Panc1 (cell line): ENCODE measurements at places on chromosomes 3 and 15. TPM values are rescaled to one million over a fixed set of nuclear protein-coding genes. Genes with fewer than 3 reads are reported as not detected.

DNA sequence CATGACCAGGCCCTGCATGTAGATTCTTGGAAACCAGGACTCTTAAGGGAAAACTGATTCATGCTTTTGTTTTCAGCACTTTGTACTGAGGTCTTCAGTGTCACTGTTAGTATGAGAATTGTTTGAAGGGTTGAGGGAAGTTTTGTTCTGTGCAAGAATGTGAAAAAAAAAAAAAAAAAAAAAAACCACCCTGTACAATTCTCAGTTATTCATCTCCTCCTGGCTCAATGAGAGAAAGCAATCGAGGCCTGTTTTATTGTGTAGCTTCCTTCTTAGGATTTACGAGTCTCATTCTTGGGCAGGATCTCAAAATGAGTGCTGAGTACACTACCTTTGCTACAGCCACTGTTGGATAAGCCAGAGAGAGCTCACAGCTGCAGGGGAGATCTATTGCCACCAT lies 469.5 kb downstream of the CNTN4 start:
- DNase-seq, result no peak

- no peak for DNase-seq
Observed at GRCh38 chr3:169146179-169146665, 517.3 kb downstream of the MECOM start.

DNA sequence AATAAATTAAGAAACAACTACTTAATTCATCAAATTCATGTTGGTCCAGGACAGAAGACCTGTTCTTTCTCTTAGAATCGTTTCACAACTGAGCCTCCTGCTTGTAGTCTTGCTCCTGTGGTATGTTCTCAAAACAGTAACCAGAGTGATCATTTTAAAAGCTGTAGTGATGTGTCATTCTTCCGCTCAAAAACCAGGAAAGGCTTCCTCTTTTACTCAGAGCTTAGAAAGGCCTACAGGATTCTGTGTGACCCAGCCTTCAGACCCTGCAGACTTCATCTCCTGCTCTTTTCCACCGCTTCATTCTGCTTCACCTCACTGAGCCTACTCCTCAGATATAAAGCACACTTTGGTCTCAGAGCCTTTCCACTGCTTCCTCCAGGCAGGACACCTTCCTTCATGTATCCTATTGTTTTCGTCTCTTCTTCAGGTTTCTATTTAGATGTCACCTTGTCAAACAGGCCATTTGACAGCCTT lies 22.7 kb downstream of the ST6GAL1 start:
- DNase-seq, result no peak

Gene DOCK3
- total RNA-seq, result 0.21 TPM

- DNase-seq, result no peak
Observed at GRCh38 chr3:98994128-98994762, 92.8 kb upstream of the DCBLD2 start.

- DNase-seq, result no peak
Observed at GRCh38 chr3:157147099-157147803, 12.7 kb downstream of the CCNL1 start.

Gene TWF2
- total RNA-seq, result 51.9 TPM

Gene APBA2
- total RNA-seq, result 0.31 TPM

DNA sequence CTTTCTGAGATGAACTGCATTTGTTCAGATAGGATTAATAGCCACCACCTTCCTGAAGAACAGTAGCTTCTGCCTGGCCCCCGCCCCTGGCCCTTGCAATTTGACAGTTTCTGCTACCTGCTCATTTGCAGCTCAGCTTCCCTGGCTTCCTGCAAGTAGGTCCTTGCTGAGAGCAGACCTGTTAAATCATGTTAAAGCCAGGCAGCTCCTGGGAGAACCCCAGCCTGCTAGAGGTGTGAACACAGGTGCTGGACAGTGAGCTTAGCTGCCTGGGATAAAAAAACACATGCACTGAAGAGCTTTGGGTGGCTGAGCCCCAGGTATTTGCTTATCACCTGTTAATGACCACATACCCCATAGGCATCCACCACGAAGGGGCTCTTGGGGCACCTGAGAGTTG lies 143.4 kb downstream of the PTPRG start:
- no peak for DNase-seq

GRCh38 chr15:25989327-25989726 lies 126.2 kb upstream of the ATP10A start:
- DNase-seq, result no peak

Gene PRICKLE2
- 0.26 TPM for total RNA-seq

Gene POLQ
- 11.9 TPM for total RNA-seq

GRCh38 chr3:70580021-70580420 lies 267.6 kb upstream of the MDFIC2 start:
- no peak for DNase-seq

- DNase-seq, result no peak
Observed at GRCh38 chr3:195040094-195040493, 230.9 kb downstream of the XXYLT1 start.

Gene C3orf70
- 0.10 TPM for total RNA-seq

- DNase-seq, result no peak
Observed at GRCh38 chr15:71302861-71303410, 187.7 kb downstream of the THSD4 start.

Gene NAA80
- 7.2 TPM for total RNA-seq

GRCh38 chr3:6531153-6531552 lies 329.8 kb upstream of the GRM7 start:
- no peak for DNase-seq

Gene IDH2
- 197 TPM for total RNA-seq

DNA sequence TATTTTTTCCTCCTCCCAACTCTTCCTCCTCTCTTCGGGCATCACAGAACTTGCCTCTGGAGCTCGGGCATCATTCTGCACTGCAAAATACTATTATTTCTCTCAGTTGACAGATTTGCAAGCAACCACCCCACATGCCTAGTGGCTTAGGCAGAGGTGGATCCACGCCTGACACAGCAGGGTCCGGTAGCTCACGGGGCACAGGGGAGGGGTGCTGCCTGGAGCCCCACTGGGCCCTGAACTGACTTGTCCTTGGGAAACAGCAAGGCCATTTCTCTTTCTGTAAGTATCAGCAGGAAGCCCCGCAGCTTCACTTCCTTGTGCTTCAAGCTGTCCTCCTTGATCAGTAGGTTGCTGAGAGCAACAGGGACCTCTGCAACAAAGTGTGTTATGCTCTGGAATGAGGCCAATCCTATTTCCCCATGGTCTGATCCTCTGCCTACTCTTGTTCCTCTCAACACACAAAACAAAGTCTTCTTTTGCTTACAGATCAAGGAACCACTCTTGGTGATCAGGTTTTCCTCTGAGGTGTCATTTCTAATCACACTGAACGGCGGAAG lies 69.1 kb downstream of the FAM174B start:
- DNase-seq, result no peak

Gene ARF4
- total RNA-seq, result 126 TPM

DNA sequence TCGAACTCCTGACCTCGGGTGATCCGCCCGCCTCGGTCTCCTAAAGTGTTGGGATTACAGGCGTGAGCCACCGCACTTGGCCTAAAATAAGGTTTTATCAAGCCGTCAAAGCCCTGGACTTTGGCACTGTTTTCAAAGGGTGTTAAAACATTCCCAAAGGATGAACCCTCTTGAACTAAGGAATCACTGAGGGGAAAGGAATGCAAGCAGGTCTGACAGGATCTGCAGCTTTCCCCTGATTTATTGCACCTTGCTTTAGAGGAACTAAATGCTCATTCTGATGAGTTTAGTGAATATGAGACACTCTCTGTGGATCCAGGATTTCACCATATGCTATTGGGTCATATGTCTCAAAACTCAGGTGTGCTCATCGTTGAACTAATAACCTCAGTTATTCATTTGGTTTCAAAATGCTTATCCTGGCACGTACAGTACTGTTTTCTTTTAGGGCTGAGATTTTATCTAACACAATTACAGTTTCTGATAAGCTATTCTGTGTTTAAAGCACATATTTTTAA lies 63.0 kb upstream of the TSC22D2 start:
- peak; percentile 93 for DNase-seq

DNA sequence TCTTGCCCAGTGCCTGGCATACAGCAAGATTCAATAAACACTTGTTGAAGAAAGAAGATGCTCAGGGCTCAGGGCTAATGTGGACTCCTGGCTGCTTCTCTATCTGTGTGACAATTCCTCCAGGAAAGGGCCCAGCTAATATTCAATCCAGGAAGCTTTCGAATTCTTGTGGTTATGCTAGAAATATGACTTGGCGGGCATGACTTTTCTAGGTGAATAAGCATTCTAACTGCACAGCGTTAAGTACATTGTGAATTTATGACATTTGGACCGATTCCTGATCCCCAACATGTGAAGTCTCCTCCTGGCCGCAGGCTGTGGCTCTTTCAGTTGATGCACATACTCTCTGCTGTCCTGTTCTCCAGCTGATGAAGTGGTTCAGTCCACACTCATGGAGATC lies 117.0 kb downstream of the IMPG2 start:
- no peak for DNase-seq
